Cortex of kidney (tissue), 1 donor: ENCODE measurements at places on chromosomes 5 and 9.

- DNase-seq, result no peak
Measured at GRCh38 chr9:82271106-82271561, 282.6 kb downstream of the SPATA31D1 start.

DNA sequence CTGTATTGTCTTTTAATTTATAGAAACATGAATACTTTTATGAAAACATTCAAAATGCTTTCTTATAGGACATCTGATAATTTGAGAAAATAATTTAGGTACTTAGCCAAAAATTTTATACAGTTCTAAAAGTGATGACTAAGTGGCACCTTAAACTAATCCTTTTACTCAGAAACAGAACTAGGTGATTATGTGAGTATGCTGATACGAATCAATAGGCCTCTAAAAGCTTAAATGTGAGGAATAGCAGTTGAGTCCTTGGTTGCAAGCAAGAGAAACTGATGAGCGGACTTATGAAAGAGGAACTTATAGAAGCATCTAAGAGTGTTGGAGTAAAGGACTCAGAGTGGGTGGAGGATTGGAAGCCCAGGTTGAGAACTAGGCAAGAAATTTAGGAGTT is 26.4 kb downstream of the ANXA1 start:
- DNase-seq, result no peak

GRCh38 chr5:155270725-155271124 is 257.2 kb downstream of the KIF4B start:
- DNase-seq, result no peak

- no peak for DNase-seq
Measured at GRCh38 chr9:133470988-133471387, 7.9 kb downstream of the SLC2A6 start.

DNA sequence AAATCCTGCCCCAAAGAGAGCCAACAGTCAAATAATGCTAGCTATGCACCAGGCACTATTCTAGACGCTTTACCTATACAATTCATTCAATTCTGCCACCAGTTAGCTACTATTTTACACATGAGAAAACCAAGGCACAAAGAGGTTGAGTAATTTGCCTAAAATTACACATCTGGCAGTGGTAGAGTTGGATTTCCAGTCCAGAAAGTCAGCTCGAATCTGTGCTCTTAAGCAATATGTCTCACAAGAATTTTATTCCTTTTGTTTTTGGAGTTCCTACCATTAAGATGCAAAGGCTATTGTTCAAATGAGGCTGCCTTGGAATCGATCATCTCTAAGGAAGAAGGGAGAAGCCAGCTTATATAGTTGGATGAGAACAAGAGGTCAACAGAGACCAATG is 256.9 kb upstream of the RASA1 start:
- no peak for DNase-seq

DNA sequence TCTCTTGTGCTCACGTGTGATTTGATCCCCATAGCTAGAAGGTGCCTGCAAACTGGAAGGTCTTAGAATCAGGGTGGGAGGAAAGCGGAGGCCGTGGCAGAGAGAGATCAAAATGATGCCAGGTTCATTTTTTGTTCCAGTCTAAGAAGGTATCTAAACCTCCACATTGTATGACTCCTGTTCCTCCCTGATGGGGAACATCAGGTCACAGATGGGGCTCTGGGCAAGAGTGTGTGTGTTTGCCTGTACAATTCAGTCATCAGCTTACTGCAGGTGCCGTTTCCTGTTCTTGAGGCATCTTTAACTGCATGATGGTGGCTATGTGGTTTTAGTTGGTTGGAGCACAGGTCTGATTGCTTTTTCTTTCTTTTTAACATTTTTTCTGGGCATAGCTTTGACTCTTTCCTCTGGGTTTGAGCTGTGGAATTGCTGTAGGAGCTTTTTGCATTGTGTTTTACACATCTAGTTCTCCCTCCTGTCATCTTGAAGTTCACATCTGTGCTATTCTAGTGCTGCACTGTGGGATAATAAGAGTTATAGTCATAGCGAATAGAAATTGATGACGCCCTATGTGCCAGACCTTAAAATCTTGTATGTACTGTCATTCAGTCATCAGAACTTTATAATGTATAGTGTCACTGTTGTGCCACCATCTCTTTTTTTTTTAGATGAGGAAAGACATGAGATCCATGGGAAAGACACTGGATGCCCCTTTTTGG is 30.8 kb downstream of the ARHGAP26 start:
- DNase-seq, result no peak

DNA sequence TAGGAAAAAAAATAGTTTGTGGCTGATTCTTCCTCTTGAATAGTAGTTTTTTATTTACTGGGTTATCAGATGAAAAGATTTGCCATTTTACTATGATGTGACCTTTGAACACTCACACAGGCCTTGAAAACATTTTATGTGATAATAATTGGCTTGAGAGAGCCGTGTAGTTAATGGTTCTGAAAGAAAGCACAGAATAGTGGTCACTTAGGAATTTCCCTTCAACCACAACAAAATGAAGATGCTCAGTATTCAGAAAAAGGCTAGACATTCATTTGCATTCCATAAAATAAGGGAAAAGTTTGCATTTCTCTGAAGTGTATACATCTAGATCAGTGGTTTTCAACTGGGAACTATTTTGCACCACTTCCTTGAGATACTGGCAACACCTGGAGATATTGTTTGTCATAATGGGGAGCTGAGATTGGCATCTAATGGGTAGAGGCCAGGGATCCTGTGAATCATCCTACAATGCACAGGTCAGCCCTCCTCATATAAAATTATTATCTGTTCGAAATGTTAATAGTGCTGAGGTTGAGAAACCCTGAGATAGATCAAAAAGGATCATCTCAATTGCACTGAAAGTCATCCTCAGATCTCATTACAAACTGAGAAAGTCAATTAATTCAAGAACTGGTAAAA is 446.4 kb upstream of the CCNG1 start:
- DNase-seq, result no peak

DNA sequence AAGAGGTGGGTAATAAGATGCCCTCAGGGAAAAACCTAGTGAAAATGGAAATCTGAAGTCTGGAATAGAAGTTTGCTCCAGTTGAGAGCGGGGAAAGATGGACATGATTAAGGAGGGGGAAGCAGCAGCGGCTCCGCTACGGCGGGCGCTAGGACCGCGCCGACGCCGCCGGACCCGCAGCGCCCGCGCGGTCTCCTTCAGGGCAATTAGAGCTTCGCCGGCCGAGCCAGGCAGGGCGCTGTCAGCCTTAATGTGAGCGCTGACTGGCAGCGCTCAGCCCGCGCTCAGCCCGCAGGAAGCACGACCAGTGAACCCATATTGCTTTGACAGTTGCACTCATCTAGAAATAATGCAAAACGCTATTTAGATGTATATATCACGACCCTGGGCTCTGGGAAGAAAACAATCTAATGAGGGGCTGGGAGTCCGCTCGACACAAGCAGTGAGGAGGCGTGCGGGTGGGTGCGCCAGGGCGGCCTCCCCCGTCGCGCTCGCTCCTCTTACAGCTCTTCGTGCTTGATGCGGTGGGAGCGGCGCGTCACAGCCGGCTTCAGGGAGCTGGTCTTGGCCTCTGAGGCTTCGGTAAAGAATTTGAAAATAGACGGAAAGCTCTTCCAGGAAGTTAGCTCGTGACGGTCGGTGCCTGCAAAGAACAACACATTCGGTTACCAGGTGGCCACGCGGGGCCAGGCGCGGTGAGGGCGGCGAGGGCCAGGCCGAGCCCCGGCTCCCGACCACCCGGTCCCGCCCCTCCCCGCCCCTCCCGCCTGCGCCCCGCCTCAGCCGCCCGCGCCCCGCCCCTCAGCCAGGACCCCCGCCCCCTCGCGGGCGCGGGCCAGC is 37.7 kb downstream of the NR2F1 start:
- DNase-seq, result no peak

GRCh38 chr5:171429543-171429910 is 10.1 kb downstream of the FGF18 start:
- no peak for DNase-seq

DNA sequence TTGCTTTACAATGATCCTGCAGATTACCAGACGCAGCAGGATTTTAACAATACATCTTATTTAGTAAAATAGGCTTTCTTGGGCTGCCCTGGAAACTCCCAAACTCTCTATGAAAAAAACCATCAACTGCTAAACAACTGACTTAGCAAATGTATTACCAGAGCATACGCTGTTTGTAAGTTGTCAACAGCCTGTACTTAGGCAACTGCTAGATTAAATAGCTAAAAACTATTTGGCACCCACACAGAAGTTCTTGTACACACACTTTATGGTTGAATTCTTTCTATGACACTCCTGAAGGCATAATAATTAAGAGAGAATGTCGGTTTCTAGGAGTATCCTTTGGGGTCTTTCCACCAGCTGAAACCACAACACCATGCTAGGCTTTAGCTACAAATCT is 123.9 kb downstream of the FBXO38 start:
- no peak for DNase-seq

DNA sequence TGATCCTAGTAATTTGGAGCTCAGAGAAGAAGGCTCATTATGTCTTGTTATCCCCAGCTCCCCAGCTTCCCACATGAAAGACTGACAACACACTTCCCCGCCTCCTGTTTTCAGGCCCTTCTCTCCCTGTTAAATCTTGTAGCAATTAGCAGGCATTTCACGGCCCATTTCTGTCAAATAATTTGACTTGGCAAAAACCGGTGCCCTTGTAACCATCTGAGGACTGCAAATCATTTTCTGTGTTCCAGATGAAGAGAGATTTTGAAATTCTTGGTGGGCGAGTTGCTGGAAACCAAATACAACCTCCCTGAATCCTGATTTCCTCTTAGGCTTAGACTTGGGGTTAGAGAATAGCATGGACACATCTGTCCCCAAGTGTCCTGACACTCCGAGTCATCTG is 109.7 kb downstream of the MSX2 start:
- DNase-seq, result no peak

- DNase-seq, result no peak
Measured at GRCh38 chr9:105223544-105224140, 20.8 kb upstream of the SLC44A1 start.

DNA sequence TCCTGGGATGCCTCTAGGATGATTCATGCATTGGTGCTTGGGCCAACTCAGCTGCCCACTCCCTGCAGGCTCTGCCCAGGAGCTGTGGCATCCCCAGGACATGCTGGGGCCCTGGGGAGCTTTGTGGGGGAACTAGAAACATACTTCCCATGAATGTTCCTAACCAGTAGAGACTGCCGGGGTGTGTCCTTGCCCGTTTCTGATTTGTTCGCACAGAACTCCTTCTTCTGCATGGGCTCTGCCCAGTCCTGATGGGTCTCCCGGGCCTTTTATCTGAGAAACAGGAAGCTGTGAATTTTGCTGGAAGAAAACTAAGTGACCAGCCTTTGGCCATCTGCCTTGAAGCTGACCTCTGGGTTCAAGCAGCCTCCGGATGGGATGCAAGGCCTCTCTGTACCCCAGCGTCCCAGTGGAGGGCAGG is 71.6 kb upstream of the RNU6ATAC start:
- no peak for DNase-seq

- no peak for DNase-seq
Measured at GRCh38 chr5:17398431-17398830, 99.6 kb upstream of the TAF11L2 start.

DNA sequence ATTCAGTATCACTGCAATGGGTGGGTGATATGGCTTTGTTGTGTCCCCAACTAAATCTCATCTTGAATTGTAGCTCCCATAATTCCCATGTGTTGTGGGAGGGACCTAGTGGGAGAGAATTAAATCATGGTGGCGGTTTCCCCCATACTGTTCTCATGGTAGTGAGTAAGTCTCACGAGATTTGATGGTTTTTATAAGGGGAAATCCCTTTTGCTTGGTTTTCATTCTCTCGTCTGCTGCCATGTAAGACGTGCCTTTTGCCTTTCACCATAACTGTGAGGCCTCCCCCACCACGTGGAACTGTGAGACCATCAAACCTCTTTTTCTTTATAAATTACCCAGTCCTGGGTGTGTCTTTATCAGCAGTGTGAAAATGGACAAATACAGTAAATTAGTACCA is 9.5 kb upstream of the NANS start:
- no peak for DNase-seq

DNA sequence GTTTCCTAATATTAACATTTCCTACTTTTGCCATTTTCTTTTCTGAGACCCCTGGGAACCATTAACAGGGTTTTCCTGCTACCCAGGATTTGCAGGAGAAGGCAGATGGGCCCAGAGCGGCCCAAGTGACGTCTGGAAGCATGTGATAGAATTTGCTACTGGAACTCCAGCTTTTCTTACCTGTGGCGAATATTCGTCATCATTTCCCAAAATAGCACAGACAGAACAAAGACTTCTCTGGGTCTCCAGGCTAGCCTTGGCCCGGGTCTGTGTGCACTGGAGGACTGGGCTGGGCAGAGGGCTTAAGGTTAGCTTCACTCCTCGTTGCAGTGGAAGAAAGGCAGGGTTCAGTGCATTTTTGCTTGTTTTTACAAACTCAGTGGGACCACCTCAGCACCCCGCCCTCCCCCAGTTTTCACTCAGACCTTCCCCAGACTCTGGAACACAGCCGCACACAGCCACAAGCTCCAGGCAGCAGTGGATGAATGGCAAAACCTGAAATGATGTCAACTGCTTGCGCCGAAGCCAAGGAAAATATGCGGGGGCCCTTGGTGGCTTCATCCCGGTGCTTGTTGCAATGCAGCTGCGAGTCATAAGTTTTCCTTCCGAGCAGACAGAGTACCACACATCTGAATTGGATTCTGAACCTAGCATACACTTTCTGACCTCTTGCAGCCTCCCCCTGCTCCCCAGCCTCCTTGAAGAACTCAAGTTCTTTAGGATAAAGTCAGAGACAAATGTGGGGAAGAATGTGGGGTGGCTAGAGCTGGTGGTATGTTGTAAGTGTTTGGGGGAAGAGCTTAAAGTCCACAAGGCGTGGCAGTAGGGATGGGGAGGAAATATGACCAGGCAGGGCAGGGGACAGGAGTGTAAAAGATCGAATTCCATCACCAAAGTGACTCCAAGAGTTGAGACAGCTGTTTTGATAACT is 586.0 kb downstream of the CCDC171 start:
- no peak for DNase-seq

- no peak for DNase-seq
Measured at GRCh38 chr5:161077936-161078545, 226.0 kb upstream of the ATP10B start.

DNA sequence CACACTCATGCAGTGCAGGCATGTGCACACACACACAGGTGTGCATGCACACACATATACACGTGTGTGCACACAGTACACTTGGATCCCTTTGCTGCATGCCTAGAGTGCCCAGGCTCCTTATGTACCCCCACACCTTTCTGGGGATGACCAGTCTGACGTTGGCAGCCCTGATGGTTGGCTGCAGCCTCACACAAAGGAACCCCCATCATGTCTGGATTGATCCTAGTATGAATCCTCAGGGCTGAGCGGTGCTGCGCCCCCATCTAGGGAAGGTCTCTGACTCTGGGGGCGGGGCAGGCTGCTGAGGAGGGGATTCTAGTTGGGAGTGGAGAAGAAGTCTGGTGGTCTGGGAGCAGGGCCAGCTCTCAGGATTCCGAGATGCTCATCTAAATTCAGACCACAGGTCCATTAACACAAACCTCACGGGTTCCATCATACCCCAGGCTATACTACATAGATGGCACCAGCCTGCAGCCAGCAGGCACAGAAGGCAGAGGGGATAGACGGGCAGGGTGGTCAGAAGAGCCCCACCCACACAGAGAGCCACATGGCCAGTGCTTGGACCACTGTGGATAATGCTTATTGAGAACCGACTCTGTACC is 50.5 kb upstream of the OLFM1 start:
- no peak for DNase-seq

GRCh38 chr9:89505048-89505447 is 7.1 kb upstream of the SEMA4D start:
- no peak for DNase-seq
